ENCODE measurements at places on chromosomes 3 and 15.

DNA sequence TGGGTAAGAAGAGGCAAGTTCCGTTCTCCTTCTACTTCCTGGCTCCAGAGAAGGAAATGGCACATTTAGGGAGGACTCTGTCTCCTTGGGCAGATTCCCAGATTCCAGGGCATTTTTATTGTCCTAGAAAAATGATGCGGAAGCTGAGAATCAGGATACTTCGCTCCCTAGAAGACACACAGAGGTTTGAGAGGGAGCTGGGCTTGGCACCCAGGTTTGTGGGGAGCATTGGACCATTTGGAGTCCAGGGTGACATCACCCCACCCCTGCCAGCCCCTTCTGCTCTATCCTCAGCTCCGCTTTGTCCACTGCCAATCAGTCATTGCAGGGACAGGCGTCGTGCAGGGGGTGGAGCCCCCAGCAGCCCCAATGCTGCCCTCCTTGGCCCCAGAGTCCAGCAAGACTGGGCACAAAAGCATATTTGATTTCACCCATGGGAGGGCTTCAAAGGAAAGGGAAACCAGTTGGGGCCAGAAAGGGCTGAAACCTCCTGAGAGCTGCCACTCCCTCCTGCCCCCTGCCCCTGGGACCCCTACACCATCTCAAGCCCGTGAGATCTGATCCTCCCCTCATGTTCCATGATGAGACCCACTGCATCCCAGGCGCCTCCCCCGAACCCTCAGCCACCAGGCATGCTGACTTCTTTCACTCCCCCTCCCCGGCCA, 129.8 kb upstream of the MEF2A start:
- DNase-seq = no peak

DNA sequence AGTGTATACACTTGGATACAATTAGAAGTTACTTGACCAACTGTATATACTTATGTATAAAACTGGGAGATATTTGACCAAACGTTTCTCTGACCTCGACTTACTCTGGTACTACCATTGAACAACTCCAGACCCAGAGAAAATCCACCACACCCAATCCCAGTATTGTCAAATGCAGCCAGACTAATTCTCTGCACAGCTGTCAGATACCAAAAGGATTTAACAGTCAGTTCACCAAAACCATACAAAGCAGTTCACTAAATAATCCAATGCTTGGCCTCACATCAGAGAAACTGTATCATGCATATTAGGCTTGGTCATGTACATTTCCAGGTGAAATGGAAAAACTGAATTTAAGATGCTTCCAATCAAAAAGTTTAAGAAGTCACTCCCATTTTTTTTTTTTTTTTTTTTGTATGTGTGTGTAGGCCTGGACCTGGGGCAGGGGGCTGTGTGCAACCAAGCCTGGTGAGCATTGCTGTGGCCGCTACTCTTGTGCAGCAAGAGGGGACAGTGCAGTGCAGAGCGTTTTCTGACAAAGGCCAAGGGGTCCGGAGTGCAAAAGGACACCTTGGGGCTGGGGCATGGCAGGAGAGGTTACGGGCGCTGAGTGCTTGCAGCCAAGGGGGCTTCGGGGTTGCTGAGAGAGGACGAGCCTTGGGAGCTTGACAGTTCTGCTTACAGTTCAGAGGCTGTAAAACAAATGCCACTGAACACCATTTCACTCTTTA, 1.4 kb downstream of the TOMM70 start:
- DNase-seq = no peak

GRCh38 chr3:104273046-104273649, 1093.6 kb upstream of the ALCAM start:
- DNase-seq = peak; percentile 43

- no peak for DNase-seq
Measured at GRCh38 chr3:108223928-108224327, 1.7 kb upstream of the IFT57 start.

GRCh38 chr3:21835264-21835663, 84.3 kb upstream of the ZNF385D start:
- no peak for DNase-seq

DNA sequence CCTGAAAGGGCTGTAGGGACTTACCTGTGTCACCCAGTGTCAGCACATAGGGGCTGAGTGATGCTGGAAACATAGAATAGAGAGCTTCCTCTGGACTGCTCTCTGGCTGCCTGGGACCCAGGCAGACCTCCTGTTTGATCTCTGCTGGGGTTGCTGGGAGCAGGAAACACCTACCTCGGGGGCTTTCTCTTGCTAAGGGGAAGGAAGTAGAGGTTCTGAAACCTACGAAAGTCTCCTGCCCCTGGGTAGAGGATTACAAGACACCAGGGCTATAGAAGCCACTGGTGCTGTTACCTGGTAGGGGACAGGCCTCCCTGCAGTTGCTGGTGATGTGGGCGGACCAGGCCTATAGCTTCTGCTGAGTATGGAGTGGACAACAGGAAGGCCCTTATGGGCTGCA, 81.7 kb downstream of the DHX30 start:
- DNase-seq = no peak

- DNase-seq = no peak
Measured at GRCh38 chr15:32636410-32636809, 5.1 kb upstream of the SCG5 start.

DNA sequence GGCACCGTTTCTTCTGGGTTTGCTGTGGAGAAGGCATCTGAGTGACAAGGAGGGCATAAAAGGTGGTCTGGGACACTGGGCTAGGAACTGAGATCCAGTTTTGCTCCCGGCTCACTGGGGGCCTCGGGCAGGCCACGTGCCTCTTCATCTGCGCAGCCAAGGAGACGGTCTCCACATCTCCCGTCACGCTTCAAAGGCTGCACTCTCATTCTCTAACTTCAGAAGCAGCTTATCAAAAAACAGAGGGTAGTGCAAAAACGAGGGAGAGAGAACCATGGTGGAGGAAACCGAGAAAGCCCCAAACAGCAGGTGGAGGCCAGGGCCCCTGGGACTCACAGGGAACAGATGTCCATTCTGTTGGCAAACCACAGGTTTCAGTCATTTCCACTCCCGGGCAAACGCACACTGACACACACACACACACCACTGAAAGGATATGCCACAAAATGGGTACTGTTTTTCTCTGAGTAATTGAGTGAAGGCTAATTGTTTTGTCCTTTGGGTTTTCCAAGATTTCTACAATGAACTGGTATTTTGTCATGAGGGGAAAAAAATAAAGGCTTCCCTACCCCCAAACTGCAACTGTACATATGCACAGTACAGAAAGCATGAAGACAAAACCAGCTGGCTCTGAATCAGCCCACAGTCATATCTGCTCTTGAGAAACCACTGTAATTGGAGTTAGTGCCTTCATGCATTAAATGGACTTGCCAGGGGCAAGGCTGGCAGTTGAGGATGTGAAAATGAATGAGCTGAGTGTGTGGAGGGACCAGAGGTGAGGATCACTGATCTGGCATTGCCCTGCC, 71.9 kb downstream of the MGLL start:
- peak; percentile 98 for DNase-seq

- DNase-seq = no peak
Measured at GRCh38 chr3:64157150-64158035, 67.9 kb downstream of the PRICKLE2 start.

DNA sequence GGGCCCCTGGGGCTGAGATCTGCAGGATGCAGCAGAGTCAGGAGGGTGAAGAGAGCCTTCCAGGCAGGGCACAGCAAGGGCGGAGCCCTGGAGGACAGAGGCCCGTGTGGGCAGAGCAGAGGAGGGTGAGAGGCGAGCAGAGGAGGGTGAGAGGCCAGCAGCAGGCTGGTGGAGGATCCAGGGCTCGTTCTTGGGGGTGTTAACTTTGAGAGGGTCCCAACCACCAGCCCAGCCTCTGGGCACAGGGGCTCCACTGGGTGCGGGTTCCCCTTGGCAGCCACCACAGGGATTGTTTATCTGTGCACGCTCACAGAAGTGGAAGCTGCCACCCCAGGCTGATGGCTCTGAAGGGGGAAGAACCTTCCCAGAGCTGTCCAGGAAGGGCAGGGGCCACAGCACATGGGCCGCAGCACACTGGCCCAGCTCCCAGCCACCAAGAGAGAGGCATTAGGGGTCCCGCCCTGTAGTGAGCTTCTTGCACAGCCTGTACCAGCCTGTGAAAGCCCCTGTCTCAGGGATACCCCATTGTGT, 9.3 kb upstream of the PLXND1 start:
- DNase-seq = no peak

DNA sequence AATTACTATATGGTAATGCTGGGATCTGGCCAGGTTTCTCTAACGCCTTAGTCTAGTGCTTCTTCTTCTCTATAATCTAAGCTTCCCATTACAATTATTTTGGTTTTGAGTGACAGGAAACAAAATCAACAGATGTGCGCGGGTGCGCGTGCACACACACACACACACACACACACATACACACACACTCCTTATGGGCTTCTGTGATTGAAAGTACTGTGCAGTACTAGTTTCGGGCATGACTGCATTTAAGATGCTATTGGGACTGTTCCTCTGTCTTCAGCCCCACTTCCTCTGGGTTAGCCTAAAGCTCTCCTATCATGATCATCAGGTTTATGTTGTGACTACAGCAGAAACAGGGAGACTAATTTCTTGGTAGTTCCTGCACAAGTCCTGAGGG, 32.2 kb downstream of the EPHB1 start:
- DNase-seq = no peak

- DNase-seq = no peak
Measured at GRCh38 chr3:70992562-70993204, 590.8 kb downstream of the FOXP1 start.

DNA sequence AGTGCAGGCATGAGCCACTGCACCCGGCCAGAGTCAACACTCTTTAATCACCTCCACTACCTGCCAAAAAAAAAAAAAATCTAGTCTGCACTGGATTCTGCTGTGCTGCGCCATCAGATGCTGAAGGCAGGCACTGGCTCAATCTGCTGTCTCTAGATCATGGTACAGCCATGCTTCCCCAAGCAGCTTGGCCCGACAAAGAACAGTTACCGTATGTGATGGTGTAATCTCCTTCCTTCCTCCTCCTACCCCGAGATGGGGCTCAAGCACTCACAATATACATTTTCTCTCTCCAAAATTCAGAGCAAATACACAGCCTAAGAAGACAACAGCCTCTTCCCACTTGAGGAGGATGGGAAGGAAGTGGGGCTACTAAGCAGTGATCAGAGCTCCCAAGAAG, 45.1 kb downstream of the DAPK2 start:
- no peak for DNase-seq

GRCh38 chr15:78129077-78129750, 2.0 kb downstream of the CIB2 start:
- DNase-seq = no peak

GRCh38 chr3:134370611-134371531, 3.4 kb downstream of the AMOTL2 start:
- DNase-seq = no peak

DNA sequence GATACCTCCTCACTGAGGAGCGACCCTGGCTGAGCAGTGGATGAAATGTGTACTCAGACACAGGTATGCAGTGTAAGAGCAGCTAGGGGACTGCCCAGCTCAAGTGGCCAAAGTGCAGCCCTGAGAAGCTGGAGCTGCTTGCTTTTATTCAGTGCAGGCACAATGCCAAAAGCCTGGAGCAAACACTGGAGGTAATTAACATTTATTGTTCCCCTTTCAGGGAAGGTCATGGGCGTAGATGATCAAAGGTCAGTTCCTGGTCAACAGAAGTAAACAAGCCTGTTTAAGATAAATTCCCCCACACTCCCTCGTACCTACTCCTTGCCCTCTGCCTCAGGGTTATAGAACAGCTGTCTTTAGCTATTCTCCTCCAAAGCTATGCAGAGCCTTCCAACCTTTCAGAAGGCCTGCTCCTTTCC, 17.5 kb downstream of the PLA2G4F start:
- DNase-seq = no peak

All from NCI-H1694 treated with DMSO at 0.1 percent for 48 hours (cell line).